ENCODE measurements at places on chromosomes 4 and X.

- DNase-seq = no peak
Observed at GRCh38 chr4:99536848-99537247, 26.0 kb downstream of the C4orf17 start.

GRCh38 chrX:131704136-131704695 lies 160.3 kb downstream of the OR13H1 start:
- DNase-seq = no peak

- DNase-seq = no peak
Observed at GRCh38 chrX:924017-924416, 288.4 kb downstream of the CRLF2 start.

GRCh38 chrX:40496728-40497127 lies 84.0 kb upstream of the ATP6AP2 start:
- DNase-seq = no peak

- no peak for DNase-seq
Observed at GRCh38 chrX:15438332-15438731, 54.1 kb upstream of the VEGFD start.

DNA sequence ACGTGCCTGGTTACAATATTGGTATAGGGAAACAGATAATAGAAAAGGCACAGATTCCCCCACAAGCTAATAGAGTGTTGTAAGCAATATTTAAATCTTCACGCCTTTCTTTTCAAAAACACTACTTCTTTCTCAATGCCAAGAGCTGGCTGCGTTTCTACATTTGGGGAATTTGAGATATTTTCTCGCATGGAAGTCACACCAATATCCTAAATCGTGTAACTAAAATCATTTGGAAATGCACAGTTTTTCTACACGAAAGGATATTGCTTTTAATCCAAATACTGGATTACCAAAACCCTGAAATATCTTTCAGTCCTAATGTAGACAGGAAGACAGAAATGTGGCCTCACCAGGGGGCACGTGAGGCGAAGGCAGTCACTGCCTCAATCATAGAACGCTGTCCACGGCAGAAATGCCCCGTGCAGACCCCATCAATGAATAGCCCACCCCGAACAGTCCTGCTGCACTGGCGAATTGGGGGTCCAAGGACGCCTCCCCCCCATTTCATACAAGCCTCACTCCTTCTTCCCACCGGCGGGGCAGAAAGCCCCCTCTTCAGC lies 106.6 kb downstream of the NSUN7 start:
- no peak for DNase-seq

DNA sequence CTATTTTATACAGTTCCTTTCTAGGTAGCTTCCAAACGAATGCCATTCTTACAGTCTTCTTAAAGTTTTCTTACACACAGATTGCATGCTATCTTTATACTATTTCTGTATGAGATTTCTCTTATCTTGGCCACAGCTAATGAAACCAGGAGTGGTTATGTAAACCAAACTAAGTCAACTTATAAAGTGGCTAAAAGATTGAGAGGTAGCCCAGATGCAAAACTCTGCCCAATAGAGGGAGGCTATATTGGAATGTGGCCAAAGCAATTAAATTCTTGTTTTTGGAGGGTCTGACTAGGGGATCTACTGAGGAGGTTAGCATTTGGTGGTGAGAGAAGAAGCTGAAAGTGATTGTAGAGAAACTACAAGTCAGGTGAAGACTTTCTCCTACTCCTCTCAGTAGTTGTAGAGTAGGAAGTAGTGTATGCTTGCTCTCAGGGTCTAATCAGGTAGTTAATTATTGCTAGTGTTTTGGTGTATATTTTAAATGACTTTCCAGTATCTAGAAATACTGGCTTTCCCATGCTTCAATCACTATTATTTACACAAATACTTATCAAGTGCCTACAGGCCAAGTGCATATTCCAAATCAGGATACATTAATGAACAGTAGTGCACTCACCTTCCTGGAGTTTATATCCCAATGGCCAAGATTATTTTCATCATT lies 104.2 kb upstream of the HPGD start:
- DNase-seq = no peak

GRCh38 chr4:74092957-74093356 lies 6.0 kb downstream of the CXCL2 start:
- no peak for DNase-seq
